Fibroblast of skin of left quadriceps (primary cell): ENCODE measurements at places on chromosomes 4 and X.

DNA sequence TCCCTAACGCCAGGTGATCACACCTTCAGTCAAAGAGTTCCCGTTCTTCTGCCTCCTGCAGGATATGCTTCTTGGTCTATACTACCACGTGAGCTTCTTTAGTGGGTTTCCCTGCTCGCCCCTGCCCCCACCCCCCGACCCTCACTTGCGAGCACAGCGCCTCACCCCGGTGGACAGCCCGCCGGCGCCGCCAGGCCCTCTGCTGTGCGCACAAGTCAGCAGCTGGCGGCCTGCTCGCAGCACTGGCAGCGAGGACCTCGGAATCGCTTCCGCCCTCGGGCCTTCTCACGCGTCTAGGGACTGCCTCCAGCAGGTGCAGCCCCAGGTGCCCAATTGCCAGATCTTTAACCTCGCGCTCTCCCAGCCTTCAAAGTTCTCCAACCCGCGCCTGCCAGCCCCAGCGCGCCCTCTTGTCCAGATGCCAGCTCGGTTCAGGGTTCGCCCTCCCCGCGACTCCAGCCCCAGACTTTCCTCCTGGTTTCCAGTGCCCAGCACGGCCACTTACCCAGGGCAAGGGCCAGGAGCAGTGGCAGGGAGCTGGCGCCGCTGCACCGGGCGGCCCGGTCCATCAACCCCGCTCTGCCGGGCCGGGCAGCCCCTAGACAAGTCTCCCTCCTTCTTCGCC, 454 bp downstream of the BTC start:
- DNase-seq: no peak

- DNase-seq: no peak
These were observed 207.7 kb upstream of the ATP6AP2 start for GRCh38 chrX:40373025-40373424.

- DNase-seq: no peak
These were observed 3.5 kb upstream of the TMSB4X start for GRCh38 chrX:12971282-12972003.

DNA sequence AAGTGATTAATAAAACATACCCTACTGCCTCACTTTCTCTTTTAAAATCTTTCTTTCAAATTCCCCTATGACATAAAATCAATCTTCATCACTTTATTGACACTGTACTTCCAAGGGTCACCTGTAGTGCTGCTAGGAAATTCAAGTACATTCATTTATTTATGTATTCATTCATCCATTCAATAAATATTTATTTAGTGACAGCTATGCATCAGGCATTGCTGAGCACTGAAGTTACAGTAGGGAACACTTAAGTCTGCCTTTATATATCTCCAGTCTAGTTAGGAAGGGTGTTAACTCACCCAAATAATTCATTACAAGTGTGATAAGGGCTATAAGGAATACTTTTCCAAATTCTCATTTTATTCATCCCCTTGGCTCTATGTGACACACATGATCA, 2.3 kb downstream of the SYTL5 start:
- DNase-seq: no peak

DNA sequence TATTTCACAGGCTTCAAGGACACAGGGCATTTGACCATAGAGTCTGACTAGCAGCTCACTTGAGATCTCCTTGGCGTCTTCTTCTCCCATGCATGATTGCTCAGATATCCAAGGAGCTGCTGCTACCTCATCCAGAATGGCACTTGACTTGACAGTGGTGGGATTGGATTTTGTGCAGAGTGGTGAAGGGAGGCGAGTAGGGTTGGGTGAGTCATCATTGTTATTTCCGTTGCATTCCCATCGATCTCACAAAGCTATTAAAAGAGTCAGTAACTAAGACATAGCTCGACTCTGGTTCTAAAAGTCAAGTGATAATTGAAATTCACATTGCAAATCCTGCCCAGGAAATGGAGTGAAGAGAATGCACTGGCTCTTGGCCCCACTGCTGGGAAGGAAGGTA, 27.7 kb downstream of the NHSL2 start:
- DNase-seq: no peak

DNA sequence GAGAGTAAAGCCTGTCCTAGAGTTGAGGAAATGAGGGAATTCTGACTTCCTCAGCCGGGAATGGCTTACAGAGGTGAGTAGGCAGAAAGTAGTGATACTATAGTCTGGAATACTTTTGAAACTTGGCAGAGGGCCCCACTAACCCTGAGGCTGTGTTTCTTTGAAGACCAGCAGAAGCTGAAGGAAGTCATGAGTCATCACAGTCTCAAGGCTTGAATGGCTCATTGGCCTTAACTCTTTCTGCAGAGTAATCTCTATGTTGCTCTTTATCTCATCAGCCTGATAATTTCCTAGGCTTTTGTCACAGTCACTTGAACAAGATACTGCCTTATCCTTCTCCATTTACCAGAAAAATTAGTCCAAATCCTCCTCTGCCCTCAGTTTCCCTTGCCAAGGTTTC, 80.8 kb downstream of the ANKRD50 start:
- peak; percentile 91 for DNase-seq

DNA sequence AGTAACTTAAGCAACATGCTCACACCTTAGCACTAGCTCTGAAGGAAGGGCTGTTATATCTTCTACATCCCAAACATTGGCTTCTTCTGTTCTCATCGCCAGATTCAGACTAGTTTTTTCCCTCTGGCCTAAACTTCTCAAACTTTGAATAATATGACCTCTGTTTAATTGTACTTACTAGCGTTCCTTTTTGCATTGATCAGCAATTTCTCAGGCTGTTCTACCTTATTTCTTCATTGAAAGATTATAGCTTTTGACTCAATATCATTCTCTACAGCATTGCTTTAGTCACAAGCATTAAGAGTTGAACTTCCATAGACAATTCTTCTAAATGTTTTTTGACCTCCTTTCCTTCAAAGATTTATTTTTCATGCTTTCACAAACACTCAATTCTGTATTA, 659.2 kb downstream of the PCDH7 start:
- no peak for DNase-seq

DNA sequence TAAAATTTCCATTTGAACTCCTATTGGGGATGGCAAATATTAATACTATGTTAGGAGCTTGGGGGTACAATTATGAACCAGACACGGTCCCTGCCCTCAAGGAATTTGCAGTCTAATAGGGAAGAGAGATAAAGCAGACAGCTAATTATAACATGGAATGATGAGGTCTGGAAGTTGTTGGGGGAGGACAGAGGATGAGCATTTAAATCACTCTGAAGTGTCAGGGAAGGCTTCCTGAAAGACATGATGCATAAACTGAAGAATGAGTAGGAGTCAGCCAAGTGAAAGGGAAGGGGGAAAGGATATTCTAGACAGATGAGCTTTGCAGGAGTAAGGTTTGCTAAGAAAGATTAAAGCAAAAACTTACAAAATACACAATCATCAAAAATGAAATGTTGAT, 15.9 kb downstream of the PLAC1 start:
- DNase-seq: no peak

GRCh38 chrX:2577844-2578466, 77.2 kb upstream of the DHRSX start:
- DNase-seq: peak; percentile 27

DNA sequence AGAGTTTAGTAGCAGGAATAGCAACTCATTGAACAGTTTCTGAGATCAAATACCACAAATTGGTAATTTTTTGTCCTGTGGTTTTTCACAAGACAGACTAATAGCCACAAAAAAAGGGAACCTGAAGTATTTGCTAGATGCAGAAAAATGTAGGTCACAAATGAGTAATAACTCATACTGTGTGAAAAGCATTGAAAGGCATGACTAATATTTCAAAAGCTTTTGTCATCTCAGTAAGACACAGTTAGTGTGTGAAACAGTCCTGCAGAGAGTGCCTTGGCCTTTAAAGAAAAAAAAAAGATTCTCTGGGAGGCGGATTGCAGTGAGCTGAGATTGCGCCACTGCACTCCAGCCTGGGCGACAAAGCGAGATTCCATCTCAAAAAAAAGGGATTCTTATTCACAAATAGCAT, 31.4 kb upstream of the SLC25A31 start:
- peak; percentile 36 for DNase-seq

DNA sequence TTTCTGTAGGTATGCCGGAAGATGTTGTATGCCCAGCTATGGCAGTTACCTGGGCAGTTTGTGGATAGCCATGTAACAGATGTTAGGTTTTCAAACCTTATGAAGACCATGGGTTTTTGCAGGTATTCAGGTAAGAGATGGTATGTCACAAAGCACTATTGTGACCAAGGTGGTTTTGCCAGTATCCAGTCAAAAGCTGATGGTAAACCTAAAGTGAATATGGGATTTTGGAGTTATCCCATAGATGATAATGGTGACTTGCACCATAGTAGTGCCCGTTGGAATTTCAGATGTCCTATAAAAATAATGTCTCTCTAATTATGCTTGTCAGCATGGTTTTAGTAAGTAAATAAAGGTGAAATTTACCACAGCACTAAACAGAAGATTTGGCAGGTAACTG, at the start of gene ATXN3L:
TSS of gene ATXN3L (minus strand) at position 101 of the 400 bp plus-strand sequence. CDS start 119 bp downstream, outside the sequence.
- no peak for DNase-seq

- no peak for DNase-seq
These were observed 7.6 kb downstream of the TIGD4 start for GRCh38 chr4:152771741-152772533.
